Activated T-cell treated with anti-CD3 and anti-CD28 coated beads for 1 hour (primary cell): ENCODE measurements at places on chromosomes 12 and 14.

DNA sequence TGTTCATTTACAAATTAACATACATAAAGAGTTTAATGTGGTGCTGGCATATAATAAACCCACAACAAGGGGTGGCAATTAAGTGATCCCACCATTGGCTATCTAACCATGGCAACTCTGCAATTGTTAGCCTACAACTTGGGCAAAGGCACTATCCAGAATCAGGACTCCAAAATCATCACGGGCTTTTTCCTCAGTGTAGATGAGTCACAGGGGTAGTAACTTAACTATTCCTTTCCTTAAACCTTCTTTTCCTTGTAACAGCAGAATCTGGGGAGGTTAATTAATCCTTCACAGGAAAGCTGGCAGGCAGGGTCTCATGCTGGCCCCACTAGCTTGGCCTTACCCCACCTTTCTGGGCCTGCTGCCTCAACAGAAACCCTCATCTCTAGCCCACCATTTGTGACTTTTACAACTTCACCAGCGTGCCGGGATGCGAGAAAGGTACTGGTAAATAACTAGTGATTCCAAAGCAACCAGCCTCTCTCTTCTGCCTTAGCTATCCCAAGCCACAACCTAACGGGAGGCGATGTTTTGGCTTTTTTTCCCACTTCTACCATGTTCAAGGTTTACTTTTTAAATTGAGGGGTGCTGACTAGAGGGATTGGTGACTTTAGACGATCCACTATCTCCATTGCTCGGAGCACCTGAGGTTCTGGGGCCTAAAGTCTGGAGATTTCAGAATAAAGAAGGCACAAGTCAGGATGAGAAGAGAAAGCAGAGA, 744 bp downstream of the ATP5MC2 start:
- DNase-seq = no peak

GRCh38 chr12:92044435-92044834, 101.2 kb downstream of the BTG1 start:
- no peak for DNase-seq

DNA sequence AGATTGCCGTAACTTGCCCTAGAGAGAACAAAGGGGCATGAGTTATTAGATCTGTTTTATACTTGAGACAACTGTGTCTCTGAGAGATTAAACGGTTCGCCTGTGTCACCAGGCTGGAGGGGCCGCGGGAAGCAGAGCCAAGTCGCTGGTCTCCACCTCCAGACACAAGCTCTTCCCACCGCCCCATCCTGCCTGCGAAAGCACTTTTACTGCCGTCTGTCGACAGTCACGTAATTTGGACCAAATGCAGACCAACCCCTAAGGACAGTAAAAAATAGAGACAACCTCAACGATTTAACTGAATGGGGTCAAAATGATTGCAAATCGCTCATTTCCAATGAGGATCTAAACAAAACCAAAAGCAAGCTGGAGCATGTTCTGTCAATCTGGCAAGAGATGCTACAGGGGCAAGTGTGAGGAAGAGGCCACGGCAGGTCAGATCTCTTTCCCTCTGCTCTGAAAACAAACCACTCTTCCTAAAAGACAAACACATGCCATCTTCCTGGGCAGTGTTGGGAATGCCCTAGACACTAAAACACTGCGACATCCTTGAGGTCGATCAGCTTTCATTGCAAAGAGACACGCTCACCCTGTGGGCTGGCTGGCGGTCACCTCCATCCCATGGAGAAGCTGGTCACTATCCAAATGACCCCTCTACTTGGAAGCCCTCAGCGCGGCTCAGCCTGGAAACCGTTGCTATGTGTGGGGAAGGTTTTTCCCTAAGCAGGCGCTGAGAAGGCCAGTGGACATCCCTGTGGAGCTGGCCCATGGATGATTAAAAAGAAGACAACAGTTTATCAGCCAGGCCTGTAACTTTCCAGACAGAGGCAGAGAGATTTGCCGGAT, 17.1 kb downstream of the GSC start:
- no peak for DNase-seq

- no peak for DNase-seq
Observed at GRCh38 chr14:20413744-20414082, 412 bp upstream of the TEP1 start.

DNA sequence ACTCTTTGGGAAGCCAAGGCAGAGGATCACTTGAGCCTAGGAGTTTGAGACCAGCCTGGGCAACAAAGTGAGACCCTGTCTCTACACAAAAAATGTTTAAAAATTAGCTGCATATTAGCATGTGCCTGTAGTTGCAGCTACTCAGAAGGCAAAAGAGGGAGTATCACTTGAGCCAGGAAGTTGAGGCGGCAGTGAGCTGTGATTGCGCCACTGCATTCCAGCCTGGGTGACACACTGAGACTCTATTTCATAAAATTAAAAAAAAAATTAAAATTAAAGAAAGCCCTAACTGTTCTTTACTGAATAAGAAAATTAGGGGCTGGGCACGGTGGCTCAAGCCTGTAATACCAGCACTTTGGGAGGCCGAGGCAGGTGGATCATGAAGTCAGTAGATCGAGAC, 27.0 kb downstream of the SENP1 start:
- DNase-seq = no peak
